ENCODE measurements at places on chromosomes 2 and 18.

DNA sequence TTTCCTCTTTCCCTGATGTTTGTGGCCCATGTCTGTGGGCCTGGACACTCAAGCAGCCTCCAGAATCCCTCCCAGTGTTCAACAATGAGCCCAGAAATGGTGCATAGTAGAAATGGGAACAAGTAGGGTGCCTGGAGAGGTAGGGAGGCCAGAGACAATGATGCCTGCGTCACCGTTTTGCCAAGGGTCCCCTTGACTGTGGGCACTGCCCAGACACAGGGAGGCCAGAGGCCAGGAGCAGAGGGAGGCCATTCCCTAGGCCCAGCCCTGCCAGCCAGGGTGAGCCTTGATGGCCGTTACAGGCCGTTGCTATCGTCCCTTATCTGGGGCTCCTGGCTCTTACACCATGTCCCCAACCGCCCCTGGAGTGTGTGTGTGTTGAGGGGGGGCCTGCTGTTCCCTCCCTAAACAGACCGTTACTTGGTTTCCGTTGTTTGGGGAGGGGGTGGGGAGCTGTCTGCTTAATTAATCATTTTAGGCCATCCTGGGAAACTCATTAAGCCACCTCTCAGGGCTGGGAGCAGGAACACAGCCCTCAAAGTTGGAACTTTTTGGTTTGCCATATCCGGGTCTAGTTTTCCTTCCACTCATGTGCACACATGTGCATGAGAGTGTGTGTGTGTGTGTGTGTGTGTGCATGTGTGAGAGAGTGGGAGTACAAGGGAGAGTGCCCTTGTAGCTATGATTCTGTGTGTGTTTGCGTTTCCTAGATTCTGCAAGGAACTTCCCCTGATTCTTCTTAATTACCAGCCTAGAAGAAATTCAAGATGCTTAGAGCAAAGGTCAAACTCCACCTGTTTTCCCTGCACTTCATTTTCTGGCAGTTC lies 135.2 kb upstream of the HAAO start:
- DNase-seq = no peak

DNA sequence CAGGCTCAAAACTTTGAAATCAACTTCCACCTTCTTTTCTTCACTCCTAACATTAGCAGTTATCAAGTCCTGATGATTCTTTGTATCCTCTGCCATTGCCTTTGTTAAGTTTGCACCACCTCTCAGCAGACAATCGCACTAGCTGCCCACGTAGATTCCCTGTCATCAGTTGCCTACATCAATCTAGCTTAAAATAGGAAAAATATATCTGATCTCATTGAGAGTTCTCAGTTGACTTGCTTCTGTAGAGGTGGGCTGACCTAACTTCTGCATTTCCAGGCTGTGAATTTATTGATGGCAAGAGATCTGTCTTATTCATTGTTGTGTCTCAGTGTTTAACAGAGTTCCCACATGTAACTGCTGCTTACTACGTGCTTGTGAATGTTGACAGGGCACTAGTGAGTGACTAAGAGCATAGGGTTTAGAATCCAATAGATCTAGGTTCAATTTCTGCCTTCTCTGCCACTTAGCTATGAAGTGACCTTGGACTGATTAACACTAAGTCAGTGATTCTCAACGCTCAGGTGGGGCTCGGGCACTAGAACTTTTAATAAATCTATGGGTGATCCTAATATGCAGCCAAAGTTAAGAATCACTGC lies 3.7 kb upstream of the INSIG2 start:
- DNase-seq = no peak

DNA sequence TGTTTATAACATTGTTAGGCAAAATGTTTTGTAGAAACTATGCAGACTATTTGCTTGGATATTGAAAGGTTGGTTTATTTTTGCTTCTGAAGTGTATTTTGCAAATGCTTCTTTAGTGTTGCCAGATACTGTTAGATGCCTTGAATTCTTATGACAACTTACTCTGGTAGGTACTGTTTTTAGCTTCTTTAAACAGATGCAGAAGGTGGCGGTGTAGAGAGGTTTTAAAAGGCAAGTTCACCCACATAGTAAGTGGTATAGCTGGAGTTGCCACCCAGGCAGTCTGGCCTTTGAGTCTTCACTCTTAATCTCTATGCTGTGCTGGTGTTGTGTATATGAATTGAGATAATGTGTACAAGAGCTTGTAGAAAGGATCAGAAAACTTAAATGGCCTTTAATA lies 3.6 kb downstream of the PCYOX1 start:
- no peak for DNase-seq

- no peak for DNase-seq
These were observed 1.6 kb downstream of the SERPINB8 start for GRCh38 chr18:63971320-63972001.

GRCh38 chr2:240528406-240529040 lies 29.3 kb downstream of the ANKMY1 start:
- no peak for DNase-seq

DNA sequence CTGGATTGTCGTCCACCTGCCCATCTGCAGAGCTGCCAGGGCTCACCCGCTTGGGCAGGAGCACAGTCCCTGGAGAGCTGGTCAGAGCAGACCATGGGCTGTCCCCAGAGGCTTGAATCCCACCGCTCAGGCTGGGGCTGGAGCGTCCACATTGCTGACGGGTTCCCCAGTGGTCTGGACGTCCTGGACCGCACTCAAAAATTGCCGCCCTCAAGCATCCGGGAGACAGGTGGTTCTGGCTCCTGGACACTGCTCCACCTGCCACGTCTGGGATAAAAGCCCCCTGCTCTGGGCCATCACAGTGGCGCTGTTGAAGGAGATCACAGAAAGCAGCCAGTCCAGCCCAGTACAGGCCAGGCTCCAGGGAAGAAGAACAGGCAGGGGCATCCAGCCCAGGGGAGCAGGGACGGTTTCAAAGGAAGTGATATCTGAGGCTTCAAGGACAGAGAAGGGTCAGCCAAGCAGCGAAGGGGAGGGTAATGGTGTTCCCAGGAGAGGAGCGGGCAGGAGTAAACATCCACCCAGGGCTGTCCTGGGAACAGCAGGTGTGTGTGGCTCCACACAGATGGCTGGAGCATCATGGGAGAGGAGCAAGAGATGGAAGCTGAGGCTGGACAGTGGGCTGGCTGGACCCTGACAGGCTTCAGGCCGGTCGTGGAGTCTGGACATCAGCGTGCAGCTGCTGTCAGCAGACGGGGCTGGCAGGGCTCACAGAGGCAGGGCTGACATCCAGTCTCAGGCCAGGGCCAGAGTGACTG lies 21.9 kb upstream of the ID2 start:
- DNase-seq = no peak

DNA sequence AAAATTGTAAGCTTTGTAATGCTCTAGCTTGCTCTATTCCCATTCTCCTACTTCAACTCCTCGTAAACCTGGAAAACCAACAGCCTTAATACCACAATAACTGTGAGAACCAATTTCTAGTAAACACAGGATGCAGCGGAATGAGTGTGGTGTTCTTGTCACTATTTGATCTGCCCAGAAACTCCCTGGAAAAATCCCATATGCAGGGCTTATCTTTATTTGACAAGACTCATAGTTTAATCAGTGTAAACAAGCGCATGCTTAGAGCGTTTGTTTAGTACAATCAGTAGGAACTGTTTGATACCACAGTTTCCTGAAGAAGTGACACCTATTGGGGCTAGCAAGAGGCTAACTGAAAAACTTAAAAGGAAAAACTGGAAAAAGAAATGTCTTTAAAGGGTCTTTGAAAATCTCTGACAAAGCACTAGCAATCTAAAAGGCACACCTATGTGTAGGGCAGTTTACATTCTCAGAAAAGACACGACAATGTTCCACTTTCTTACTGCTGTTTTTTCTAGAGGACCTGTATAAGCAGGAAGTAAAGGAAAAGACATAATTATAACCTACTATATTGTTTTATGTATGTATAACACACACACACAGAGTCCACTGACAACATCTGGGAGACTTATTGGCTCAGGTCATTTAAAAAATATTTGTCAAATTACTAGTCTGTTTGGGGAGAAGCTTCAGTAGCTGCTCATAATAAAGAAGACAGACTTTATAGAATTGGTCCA lies 241.4 kb upstream of the KLHL14 start:
- no peak for DNase-seq

DNA sequence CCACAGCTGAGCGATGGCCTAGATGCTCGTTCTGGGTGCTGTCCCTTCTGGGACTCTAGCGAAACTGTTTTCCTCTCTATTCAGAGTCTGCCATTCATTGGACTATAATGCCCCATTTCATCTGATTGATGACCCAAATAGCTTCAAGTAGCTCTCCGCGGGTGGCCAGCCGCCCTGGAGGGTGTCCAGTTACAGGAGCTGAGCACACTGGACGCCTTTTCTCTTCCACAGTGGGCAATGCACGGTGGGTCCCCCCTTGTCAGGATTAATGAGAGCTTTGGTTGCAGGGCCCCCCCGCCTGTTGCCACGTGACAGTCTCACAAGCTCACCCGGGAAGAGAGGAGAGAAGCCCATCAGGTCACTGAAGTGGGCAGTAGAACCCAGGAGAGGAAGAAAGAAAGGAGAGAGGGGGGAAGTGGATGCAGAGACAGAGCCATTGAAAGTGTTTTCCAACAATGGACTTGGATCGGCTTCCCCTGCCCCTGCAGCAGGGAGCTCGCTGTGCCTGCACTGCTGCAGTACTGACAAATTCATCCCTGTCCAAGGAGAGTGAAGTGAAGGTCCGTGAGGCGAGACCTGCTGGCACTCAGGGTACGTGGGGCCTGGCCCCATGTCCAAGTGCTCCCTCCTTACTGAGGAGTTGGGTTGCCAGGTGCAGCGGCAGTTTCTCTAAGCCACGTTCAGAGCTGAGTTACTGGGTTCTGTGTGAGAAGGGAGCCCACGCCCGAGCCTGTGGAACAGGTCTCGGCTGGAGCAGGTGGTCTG lies 44.8 kb downstream of the DIPK1C start:
- no peak for DNase-seq
